ENCODE measurements at places on chromosomes 3 and 15.

DNA sequence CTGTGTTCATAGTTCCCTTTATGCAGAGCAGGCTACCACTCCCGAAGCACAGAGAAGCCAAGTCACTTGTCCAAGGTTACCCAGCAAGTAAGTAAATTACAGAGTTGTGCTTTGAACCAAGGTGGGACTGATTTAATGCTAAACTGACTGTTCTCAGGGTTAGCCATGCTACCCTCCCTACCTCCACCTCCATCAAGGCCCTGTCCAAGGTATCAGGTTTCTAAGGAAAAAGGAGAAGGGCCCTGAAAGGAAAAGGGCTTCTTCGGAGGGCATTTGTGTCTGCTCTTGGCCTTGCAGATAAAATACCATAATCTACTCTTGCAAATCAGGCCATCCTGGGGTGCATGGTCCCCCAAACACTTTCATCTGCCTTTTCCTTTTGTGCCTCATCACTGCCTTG lies 288.1 kb upstream of the LRRFIP2 start:
- no peak for DNase-seq

DNA sequence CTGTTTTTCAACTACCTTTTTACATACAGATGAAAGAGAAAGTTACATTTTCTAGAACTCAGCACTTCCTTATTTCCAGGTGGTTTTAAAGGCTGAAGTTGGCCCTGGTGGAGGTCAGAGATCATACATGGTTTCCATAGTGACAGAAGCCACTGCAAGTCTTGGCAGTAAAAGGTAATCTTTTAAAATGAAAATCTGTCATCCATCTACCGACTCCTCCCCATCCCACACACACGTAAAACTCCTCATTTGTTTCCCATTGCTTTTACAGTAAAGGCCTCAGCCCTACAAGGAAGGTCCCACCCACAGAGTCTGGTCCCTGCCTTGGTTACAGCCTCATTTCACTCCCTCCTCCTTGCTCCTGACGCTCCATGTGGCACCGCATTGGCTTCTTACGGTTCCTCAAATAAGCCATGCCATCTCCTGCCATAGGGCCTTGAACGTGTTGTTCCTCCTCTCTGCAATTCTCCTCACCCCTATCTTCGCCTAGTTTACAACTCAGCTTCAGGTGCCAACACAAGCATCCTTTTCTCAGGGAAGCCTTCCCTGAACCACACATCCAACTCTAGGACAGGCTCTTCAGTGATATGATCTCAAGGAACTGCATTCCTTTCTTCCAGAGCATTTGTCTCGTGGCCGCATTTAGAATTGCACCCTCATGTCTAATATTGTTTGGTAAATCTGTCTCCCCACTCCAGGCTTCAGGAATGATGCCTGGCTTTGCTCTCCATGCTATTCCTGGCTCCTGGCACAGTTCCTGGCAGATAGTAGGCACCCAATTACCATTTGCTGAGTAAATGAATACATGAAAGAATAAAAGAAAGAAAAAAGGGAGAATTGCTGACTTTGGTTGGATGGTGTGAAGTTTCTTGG lies 2.6 kb downstream of the CYP19A1 start:
- no peak for DNase-seq

DNA sequence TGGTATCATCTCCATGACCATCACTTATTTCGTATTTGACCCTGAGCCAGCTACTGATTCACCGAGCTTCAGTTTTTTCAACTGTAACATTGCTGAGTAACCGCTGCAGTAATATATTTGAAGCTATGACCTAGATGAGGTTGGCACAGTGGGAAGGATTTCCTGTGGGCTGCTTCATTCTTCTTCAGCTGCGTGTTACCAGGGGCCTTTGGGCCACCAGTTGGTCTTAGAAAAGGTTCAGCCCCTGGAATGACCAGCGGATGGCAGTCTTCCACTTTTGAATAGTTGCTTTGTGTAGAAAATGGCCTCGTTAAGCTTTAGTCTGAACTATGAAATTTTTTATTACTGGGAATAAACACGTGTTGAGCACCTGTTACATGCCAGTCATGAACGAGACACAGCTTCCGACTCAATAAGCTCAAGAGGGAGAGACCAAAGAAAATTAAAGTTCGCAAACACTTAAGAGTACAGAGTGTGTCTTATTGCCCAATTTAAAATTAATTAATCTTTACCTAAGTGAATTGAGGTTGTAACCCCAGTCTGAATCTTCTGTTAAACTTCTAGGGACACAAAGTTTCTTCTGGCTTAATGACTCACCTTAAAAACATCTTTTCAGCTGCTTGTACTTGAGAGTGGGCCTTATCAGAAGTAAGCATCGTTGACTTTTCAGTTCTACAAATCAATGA lies 57.6 kb upstream of the NR2E3 start:
- peak; percentile 62 for DNase-seq

DNA sequence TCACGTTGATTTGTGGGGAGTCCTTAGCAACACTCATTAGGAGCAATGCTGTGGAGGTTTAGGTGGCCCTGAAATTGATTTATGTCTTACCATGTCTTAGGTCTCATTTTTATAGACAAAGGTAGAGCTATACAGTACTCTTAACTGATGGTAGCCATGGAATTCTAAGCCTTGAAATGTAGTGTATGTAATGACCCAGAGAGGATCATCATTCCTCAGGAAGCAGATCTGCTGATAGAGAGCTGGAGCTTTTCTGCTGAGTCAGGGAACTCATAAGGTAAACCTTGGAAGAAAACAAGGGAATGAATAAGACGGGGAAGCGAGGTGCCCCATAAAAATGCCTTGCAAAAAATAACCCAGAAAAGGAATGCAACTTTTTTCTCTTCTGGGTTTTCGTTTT lies 34.0 kb upstream of the ZNF639 start:
- DNase-seq, result no peak

- no peak for DNase-seq
These were observed 104.3 kb downstream of the CPN2 start for GRCh38 chr3:194246709-194247349.

- no peak for DNase-seq
These were observed 76.0 kb upstream of the SLC25A26 start for GRCh38 chr3:66144568-66145407.

DNA sequence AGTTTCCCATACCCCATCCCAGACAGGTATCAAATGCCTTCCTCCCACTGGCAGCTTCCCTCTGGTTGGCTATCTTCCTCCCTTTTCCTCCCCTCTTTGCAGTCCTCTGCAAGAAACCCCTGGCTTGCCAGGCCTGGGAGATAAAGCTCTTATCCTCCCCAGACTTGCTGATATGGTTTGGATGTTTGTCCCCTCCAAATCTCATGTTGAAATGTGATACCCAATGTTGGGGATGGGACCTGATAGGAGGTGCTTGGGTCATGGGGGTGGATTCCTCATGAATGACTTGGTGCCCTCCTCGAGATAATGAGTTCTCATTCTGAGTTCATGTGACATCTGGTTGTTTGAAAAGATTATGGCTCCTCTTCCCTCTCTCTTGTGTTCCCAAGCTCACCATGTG lies 32.2 kb upstream of the SNRK start:
- DNase-seq, result peak; percentile 63

DNA sequence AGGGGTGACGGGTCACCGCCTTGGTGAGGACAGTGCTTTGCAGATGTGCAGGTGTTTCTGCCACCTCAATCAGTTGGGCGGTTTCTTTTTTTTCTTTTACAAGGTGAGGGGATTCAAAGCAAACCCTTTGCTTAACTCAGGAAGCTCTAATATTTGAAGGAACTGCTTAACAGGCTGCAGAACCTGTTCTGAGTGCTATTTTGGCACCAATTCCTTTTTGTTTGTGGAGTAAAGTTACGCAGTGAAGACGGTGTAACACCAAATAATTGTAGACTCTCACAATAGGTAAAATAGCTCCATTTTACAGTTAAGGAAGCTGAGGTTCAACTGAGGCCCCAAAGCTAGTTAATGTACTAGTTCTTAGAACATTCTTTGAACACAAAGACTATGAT lies 6.6 kb downstream of the GHRL start:
- DNase-seq, result no peak
